ENCODE measurements at places on chromosomes 12 and 14. TPM values are rescaled to one million over a fixed set of nuclear protein-coding genes. Genes with fewer than 3 reads are reported as not detected.

The P2RX7 gene
- total RNA-seq = not detected

The PLXNC1 gene
- total RNA-seq = 0.12 TPM

The CELA1 gene
- not detected for total RNA-seq

The SCAF11 gene
- 54.9 TPM for total RNA-seq

The CCDC59 gene
- total RNA-seq = 68.6 TPM

The DDX51 gene
- total RNA-seq = 26.5 TPM

The ZC3H14 gene
- total RNA-seq = 63.6 TPM

The CMA1 gene
- not detected for total RNA-seq

Data from A549 treated with AZD2906 at 1 μM for 4 hours (cell line).